ENCODE measurements at places on chromosomes 3 and 15.

- no peak for DNase-seq
Observed at GRCh38 chr3:10017636-10018292, 8.5 kb upstream of the FANCD2 start.

- no peak for DNase-seq
Observed at GRCh38 chr15:81962482-81962881, 83.3 kb downstream of the MEX3B start.

GRCh38 chr15:98758224-98758623 is 109.9 kb downstream of the IGF1R start:
- DNase-seq: no peak

- DNase-seq: no peak
Observed at GRCh38 chr15:64909546-64909945, 2.2 kb upstream of the ANKDD1A start.

GRCh38 chr15:57184502-57184901 is 191.8 kb upstream of the CGNL1 start:
- DNase-seq: no peak

GRCh38 chr15:94029495-94029894 is 201.9 kb upstream of the MCTP2 start:
- DNase-seq: no peak

GRCh38 chr15:71485094-71485693 is 325.2 kb upstream of the NR2E3 start:
- no peak for DNase-seq

DNA sequence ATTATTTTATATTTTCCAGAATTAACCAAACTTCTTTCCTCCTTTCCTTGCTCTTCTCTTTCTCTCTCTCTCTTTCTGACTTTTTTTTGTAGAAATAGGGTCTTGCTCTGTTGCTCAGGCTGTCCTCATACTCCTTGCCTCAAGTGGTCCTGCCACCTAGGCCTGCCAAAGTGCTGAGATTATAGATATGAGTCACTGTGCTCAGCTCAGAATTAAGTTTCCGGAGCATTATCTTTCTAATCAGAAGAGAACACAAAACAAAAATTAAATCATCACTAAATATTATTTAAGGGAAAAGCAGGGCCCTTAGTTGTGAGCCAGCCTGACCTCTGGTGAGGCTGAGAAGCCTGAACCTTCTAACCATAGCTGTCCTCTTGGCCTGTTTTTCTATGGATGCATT is 168.2 kb downstream of the SOX2 start:
- DNase-seq: no peak

GRCh38 chr3:149886957-149887356 is 73.9 kb downstream of the RNF13 start:
- no peak for DNase-seq

- no peak for DNase-seq
Observed at GRCh38 chr15:70741677-70742293, 21.6 kb downstream of the UACA start.

- DNase-seq: no peak
Observed at GRCh38 chr3:141505166-141505565, 18.3 kb downstream of the RASA2 start.

DNA sequence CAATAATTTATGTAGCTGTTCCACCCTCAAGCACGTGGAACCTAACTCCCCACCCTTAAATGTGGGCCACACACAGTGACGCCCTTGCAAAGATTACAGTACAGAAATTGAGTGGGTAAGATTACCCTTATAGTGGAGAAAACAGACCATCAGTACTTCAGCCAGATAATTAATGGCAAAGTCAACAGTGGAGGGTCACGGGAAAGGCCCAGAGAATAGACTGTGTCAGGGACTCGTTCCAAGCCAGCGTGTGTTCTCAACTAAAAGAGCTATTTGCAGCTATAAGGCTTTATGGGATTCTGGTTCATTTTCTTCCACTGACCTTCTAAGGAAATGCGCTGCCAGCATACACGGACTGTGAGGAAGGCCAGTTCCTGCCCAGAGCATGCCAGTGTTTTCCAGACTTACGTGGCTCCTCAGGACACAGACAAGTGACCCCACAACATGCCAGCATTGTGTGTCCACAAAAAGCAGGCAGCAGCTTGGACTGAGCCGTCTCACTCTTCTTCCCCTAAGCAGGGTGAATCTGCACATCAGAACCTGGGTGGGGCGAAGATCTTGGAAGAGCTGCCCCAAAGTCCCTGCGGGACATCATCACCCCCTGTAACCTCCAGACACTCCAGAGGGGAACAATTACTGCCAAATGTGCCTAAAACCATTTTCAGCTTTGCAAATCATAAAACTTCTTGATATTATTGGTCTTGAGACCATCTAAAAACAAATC is 428.5 kb downstream of the OCA2 start:
- DNase-seq: no peak

- DNase-seq: no peak
Observed at GRCh38 chr3:158058495-158059130, 47.6 kb downstream of the SHOX2 start.

GRCh38 chr15:79602731-79603130 is 170.6 kb downstream of the MINAR1 start:
- DNase-seq: no peak
